ENCODE measurements at places on chromosomes 7 and 10.

DNA sequence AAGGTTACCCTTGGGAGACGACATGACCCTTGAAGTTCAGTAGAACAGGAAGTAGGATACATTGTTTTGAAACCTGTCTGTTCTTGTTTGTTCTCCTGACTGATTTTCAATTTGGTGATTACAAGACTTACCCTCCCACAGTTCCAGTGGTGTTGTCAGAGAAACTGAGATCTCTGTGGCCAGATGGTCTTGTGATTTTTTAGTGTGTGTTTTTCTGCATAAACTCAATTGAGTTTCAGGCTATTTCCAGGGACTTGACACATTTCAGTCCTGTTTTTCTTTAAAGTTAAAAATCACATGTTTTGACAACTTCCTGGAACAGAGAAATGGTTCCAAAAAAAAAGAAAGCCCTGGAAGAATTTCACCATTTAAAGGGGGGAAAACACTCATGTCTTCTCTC, 22.3 kb downstream of the PIK3CG start:
- no peak for DNase-seq

GRCh38 chr7:103929901-103930311, 59.6 kb downstream of the RELN start:
- no peak for DNase-seq

- no peak for DNase-seq
Measured at GRCh38 chr7:40400525-40400924, 265.7 kb downstream of the SUGCT start.

- DNase-seq = no peak
Measured at GRCh38 chr10:118827053-118827452, 72.3 kb upstream of the CACUL1 start.

DNA sequence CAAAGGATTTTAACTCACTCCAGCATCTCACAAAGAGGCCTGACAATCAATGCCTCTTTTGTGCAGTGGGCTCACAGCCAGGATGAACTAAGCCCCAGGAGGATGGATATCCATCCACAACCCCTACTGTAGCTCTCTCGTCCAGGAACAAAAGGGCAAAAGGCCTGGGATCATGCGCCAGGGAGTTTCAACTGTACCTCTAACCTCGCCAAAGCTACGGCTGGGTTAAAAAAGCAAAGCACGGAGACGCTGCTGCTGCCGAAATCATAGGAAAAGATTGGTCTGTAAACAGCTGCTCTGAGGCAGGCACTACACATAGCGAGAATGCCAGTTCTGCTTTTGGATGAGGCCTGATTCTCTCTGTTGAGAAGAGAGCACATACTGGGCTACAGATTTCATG, 32.1 kb downstream of the VSTM4 start:
- DNase-seq = peak; percentile 34

DNA sequence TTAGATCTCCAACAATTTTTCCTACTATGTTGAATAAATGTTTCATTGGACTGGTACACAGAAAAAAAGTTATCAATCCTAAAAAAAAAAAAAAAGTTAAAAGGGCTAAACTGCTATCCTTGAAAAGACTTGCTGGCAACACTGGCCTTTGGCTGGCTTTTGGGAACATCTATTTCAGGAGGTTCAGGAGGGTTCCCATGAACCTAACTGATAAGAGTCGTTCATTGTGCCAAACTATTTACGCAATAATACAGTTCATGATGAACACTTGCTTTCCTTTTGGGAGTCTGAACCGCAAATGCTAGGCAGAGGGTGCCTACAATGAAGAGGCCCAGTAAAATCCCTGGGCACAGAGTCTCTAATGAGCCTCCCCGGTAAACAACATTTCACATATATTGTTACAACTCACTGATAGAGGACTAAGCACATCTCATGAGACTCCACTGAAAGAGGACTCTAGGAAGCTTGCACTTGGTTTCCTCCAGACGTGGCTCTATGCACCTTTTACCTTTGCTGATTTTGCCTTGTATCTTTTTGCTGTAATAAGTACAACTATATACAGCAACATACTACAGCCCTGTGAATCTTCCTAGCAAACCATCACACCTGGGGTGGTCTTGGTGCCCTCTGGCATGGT, 45.0 kb downstream of the ZFAND4 start:
- DNase-seq = no peak

DNA sequence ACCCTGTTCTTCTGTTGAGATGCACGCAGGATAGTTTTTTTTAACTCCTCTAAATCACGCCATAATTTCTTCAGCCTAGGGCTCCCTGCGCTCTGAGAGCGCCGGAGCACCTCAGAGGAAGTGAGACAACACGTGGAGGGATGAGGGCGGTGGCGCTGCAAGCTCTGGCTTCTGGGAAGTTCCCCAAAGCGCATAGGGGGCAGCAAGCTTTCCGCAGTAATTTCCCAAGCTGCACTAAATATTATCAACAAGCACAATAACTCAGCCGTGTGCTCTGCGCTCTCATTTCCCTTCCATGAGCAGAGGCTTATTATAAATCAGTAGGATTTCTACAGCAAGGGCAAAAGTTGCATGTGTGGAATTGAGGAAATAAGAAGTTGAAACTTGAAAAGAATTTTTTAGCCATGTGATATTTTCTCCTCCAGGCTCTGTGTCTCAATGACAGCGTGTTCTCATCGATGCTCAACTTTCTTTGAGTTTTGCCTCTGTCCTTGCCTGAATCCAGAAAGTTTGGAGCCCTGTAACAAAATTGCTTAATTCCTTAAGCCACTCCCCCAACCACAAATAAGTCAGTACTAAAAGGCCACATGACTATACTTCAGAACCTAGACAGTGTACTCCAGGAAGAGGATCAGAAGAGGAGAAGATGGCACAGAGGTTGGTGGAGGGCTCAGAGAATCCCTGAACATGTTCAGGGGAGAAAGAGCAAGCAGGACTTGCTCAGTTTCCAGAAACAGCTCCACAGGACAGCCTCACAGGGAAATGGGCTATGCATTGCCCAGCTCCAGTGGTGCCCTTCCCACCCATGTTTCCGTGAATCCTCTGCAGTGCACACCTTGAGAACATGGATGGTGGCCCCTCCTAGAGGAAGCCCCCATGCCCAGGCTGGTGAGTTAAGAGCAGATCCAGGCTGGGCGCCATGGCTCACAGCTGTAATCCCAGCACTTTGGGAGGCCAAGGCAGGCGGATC, 221.5 kb upstream of the GHITM start:
- peak; percentile 42 for DNase-seq

DNA sequence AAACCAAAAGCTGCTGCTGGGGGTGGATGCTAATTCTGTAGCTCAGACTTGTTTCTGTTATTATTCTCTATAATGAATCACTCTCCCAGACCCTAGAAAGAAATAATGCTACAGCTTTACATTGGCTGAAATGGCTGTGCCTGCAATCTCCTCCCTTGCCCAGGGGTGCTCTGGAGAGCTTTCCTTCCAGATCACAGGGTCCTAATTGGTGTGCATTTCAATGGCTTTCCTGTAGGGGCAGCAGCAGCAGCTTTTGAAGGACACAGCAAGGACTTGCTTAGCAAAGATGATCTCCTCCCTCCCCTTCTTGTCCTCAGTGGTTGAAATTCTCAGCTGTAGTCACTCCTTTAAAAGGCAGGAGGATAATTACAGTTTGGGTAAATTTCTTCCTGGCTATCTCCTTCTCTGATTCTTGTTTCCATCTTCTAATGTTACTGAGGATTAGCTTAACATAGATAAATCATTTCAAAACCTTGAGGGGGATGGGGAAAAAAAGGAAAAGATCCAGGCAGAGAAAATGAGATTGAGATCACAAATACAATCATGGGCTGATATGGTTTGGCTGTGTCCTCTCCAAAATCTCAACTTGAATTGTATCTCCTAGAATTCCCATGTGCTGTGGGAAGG, 120.2 kb upstream of the CTTNBP2 start:
- peak; percentile 55 for DNase-seq

DNA sequence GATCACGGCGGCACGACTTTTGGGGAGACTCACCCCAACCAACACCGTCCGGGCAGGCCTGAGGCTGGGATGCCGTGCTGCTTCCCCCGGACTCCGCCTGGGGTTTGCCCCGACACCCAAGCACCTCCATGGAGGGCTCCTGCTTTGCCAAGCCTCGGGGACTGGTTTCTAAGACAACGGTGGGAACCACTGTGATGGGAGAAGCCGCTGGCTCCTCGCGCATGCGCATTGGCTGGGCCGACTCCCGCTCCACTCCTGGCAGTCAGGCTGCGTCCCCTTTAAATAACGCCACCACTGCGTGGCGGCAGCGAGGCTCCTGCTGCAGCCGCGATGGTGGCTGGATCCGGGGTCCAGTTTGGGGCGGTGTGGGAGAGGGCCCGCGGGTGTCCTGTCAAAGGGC, 201.0 kb downstream of the ZNF716 start:
- DNase-seq = no peak

DNA sequence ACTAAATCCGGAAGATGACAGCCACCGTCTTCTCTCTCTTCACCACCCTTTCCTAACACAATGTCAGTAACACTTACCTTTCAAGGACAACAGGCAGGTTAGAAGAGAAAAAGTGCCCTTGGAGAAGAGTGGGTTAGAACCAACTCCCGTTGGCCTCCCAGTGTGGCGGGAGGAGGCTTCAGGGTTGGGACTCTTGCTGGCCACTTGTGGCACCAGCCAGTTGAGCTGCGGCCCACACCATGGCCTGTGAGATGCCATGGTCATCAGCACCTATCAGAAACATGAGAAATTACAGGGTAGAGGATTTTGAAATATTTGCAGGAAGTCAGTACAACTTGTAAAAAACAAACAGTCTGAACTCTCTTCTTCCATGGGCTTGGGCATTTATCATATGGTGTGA, 93.8 kb downstream of the MKI67 start:
- no peak for DNase-seq

- no peak for DNase-seq
Measured at GRCh38 chr7:91005024-91005423, 259.2 kb upstream of the FZD1 start.

GRCh38 chr10:31928549-31929260, at the start of gene ARHGAP12:
Gene ARHGAP12 (minus strand): TSS chr10:31928831. CDS start chr10:31908855, 19,976 bp downstream.
- DNase-seq = peak; percentile 92

DNA sequence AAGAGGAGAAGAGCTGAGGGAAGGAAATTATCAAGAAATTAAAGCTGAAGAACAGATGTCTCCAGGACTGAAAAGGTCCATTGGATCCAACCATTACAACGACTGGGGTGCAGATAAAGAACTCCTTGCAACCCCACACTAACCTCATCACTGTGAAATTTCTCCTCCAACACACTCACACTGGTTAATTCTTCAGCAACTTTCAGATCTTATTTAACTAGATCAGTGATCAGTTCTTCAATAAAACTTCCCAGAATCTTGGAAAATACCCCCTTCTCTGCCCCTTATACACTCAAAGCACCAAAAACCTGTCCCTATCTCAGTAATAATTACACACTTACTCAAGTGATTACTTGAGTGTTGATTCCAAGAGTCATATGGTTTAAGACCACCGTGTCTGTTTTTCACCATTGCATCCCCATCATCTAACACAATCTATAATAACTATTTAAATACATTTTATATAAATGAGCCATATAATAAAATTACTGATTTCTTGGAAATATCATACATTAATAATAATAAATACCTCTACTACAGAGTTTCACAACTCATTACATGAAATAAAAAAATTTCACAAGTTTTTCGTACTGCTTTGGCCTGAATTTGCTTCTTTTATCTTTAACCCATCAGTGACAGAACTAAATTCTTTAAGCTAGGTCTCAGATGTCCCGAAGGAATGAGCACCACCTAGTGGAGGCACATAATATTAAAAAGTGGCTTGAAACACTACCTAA, 123.7 kb downstream of the MPP7 start:
- DNase-seq = peak; percentile 14

DNA sequence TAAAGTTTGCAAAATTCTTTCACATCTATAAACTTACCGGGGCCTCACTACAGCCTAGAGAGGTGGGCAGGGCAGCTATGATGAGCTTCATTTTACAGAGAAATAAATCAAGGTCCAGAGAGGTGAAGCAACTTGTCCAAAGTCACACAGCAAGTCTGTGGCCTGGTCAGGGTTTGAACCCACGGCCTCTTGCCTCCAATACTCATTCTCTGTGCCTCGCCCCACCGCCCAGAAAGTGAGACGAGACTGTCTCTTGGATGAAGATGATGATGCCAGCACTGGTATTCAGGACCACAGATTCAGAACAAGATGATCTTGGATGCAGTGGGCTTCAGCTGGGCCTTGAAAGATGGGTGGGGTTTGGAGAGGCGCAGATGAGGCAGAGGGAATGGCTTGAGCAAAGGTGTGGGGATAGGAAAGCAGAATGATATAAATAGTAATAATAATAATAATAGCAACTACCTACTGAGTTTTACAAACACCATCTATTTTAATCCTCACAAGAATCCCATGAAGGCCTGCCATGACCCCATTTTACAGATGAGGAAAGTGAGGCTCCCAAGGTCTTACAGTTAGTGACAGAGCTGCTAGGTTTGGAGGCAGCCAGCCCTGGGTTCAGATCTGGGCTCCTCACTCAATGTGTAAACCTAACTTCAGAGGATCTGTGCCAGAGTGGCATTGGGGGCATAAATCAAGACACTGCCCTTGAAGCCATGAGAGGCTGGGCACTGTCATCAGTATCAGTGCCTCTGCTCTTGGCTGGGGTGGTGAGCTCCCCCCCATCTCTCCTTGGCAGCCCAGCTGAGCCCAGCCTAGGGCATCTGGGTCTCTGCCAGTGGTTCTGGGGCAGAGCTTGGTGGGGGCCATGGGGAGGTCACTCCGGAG, 70.0 kb downstream of the NEURL1 start:
- DNase-seq = no peak

GRCh38 chr10:124155781-124156435, 62.5 kb upstream of the CHST15 start:
- no peak for DNase-seq

GRCh38 chr7:34108165-34108564, 202.8 kb downstream of the BMPER start:
- no peak for DNase-seq

- DNase-seq = no peak
Measured at GRCh38 chr10:34667177-34667576, 147.9 kb downstream of the PARD3 start.

GRCh38 chr10:76311752-76312636, 880.6 kb downstream of the LRMDA start:
- no peak for DNase-seq

- DNase-seq = no peak
Measured at GRCh38 chr7:49776994-49777393, 3.6 kb downstream of the VWC2 start.

DNA sequence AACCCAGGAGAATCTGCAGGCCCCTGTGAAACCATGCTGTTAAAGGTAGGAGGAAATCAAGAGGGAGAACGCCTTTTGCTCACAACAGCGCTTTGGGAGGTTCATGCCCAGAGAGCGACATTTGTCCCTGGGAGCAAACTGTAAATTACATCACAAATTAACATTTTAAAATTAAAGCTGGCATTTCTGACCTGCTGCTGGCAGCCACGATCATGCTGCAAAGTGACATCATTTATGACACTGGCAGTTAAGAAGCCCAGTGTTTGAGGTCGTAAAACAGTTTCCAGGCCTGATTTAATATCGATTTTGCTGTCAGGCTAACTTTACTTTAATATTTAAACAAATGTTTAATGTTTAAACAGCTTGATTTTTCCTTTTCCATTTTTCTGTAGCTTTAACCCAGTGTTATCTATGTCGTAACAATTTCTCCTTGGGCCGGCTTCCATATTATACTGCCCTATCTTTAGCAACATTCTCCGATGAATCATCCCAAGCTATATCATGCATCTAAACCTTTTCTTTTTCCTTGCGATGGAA, 86.5 kb upstream of the NPVF start:
- no peak for DNase-seq

GRCh38 chr7:132376361-132377013, 199.8 kb downstream of the PLXNA4 start:
- DNase-seq = no peak

- DNase-seq = no peak
Measured at GRCh38 chr7:69843653-69844052, 245.4 kb downstream of the AUTS2 start.

- no peak for DNase-seq
Measured at GRCh38 chr10:6351495-6351894, 148.8 kb downstream of the PFKFB3 start.

GRCh38 chr7:15505761-15506160, 56.1 kb downstream of the AGMO start:
- no peak for DNase-seq
